ENCODE measurements at places on chromosomes 2 and 18.

DNA sequence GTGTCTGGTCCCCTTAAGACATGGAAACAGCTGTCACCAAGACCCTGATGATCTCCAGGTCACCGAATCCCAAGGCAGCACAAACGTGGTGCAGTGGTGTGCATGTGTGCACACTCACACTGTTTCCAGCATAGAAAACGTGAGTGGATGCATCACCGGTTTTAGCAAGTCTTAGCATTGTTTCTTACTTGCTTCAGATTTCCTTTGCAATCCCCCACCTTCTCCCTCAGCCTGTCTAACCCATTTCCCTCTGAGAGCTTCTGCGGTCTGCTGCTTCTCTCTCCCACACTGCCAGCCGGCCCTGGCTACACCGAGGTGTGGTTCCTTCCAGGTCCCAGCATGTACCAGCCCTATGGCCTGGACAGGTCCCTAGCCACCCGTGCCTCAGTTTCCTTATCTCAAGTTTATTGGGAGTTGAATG lies 343.4 kb upstream of the HS6ST1 start:
- DNase-seq: no peak

GRCh38 chr2:191637182-191638078 lies 40.5 kb upstream of the NABP1 start:
- DNase-seq: no peak

- DNase-seq: no peak
Observed at GRCh38 chr18:24949908-24950307, 402.1 kb downstream of the ZNF521 start.

DNA sequence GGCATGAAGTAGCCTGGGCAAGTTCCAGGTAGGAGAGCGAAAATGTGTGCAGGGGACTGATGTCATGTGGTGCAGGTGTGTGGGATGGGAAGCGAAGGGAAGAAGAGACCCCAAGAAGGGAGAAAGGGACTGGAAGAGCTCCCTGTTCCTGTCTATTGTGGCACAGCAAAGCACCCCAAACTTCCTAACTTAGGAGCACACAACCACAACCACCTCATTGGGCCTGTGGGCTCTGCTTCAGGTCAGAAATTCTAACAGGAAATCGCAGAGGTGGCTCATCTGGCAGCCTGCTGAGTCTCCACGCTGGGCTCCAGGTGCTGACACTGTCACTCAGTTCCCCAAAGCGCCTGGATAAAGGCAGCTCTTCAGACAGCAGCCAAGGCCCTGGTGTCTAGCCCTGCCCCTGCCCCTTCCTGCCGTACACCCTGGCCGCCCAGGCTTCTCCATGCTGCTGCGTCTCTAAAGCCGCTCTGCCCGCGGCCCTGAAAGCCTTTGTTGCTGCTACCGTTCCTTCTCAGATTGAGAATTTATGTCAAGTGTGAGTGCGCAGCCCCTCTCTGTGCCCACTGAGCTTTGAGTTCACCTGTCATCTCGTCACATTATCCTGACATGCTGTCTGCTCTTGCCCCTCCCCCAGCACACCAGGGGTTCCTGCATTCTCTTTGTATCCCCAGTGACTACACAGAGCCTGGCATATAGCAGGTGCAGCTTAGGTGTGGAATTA lies 140.2 kb upstream of the BCL2L11 start:
- no peak for DNase-seq

DNA sequence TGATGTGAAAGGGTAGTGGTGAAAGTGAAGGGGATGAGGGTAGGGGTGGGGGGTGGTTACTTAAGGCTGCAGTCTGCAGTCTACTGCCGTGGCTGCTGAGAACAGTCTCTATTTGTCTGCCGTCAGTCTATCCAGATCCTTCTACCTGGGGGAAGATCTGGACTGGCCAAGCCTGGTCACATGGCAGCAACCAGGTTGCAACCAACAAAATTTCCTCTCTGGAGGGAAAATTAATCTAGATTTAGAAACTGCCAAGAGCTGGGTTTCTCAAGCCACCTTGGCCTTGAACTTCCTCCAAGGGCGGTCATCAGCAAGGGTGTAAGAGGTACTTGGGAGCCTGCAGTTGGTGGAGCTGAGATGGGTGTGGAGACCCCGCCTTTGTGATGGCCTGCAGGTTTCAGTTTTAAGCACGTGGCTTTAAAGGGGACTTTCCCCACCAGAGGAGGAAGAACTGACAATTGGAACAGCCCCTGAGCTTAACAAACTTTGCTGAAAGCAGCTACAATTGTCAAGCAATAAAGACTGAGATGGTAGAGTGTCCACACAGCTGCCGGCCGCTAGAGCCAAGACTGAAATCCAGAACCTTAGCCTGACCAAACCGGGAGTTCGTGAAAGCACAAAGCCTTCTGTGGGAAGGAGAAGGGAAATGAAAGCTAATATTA lies 31.4 kb upstream of the KCMF1 start:
- DNase-seq: no peak

GRCh38 chr2:36559221-36559942 lies 38.6 kb downstream of the FEZ2 start:
- DNase-seq: no peak
